ENCODE measurements at places on chromosomes 16 and 17.

DNA sequence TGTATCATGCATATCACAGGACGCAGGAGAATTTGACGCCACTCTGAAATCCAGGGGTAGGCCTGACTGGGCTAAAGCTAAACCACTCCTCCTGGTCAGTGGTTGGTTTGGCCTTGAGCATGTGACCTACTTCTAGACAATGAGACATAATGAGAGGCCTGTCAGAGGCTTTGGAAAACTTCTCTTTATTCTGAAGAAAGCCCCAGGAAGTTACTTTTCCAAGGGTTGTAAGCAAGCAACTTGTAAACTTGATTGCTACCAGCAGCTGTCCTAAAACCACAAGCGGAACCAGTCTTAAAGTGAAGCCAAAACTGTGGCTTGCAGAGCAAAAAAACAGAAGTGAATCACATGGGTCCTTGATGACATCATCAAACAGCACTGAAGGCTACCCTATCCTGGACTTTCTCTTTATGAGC is 138.2 kb upstream of the COX10 start:
- no peak for DNase-seq

- no peak for DNase-seq
These were observed 29.8 kb upstream of the LCMT1 start for GRCh38 chr16:25081702-25082101.

GRCh38 chr16:58709333-58709732 is 24.8 kb upstream of the SLC38A7 start:
- no peak for DNase-seq

DNA sequence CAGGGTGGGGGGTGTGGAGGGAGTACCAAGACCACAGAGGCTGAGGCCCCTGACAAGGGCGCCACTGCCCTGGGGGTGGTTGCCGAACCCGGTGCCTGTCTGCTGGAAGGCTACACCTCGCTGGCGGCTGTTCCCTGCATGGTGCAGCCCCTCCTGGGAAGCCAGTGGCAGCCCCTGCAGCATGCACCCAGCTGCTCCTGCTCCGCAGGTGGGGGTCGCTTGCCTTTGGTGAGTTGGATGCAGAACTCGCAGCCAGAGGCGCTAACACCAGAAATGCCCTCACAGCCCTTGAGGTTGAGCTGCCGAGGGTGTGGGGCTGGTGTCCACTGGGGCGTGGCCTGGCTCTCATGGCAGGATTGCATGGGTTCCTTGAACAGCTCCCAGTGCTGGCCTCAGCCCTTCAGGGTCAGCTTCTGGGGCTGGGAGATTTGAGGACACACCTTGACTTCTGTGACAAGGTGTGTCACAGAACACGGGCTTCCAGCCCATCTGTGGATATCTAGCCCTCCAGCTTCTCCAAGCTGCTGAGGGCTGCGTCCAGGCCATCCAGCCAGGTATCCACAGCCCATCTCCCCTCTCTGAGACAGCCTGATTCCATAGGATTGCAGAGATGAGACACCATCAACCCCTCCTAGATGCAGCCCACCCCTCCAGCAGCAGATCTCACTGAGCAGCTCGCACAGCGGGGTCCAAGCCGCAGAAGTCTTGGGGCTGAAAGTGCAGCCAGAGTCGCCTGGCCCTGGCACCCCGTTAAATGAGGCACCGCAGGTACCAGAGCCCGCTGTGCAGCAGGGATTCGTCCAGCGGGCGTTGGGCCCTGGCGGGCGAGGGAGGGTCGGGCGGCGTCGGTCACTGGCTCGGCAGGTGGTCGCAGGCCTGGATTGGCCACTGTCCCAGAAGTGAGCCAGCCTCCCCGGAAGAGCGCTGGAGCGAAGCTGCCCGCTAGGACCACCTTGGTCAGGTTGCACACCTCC is 586.3 kb downstream of the KCNJ18 start:
- DNase-seq: no peak

GRCh38 chr17:54307351-54307750 is 484.6 kb downstream of the KIF2B start:
- DNase-seq: no peak

DNA sequence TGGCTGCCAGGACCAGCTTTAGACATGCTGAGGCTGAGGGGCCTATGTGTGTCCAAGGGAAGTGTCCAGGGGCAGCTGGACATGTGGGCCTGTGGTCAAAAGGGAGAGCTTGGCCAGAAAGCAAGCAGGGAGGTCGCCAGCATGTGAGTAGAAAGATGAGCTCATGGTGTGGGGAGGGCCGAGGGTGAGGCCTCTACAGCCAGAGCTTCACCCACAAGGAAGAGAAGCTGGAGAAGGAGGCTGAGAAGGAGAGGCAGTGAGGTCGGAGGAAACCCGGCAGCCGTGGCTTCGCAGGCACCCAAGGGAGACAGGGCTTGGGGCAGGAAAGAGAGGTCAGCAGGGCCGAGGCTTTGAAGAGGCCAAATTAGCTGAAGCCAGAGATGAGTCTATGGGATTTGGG is 4.0 kb upstream of the HSD11B2 start:
- DNase-seq: no peak

GRCh38 chr17:59503500-59503899 is 61.9 kb upstream of the DHX40 start:
- DNase-seq: no peak

DNA sequence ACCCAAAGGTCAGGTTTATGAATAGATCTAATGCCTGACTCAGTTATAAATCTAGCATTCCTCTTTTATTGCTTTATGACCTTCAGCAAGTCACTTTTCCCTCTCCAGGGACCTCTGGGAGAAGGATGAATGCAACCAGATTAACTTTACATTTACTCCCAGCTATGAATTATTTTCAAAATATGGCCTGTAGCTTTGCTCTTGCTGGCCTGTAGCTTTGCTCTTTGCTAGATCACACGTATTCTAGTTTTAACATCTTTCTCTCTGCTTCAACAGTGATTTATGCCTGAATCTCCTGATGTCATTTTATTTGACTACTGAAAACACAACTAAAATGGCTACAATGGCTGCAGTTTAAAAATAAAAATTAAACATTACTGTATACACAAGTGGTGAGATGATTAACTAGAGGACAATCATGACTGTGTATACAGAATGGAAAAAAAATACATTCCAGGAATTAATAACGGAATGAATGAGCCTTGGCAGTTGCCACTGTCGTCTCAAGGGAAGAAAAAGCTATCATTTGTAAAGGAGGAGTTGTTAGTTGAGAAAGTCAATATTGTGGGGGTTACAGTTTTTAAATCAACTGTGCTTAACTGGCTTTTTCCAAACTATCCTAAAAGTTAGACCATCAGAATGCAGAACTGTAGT is 434.5 kb upstream of the GOT2 start:
- no peak for DNase-seq

DNA sequence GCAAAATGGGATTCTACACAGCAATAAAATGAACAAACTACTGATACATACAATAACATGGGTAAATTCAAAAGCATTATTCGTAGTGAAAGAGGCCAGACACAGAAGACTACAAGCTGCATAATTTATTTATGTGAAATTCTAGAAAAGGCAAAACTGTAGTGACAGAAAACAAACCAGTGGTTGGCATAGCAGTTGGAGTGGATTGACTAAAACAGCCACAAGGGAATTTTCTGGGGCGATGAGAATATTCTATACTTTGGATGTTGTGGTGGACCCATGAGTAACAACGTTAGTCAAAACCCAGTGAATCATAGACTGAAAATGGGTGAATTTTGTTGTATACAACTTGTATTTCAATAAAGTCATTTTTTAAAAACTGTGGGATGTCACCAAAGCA is 63.2 kb upstream of the RPL38 start:
- DNase-seq: no peak

DNA sequence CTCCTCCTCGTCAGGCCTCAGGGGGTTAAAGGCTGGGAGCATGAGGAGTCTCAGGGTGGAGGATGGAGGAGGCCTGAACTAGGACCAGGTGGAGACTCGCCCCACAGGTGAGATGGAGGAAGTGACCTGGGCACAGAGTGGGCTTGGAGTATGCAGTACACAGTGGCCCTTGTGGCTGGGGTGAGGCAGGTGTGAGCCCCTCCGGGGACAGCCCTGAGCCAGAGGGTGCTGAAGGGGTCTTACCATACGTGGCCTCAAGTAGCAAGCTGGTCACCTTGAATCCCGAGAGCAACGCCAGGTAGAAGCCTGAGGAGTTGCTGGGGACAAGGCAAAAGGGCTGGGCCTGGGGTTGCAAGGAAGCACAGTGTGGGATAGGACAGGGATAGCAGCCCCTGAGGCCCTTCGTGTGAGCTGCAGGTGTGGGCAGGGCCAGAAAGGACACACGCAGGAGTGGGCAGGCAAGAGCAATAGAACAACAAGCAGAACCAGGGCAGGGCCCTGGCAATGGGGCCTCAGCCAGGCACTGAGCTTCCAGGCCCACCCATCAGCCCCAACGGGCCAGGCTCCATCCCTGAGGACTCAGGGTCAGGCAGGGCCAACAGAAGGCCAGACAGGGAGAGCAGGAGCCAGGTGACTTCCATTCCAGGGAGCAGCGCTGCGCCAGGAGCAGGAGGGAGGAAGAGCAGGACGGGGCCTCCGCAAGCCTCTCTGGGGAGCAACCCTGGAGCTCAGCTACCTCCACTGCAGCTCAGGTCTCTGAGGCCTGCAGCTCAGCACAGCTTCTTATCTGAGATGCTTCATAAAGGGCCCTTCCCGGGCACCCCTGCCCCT is 64.2 kb upstream of the TNRC6C start:
- DNase-seq: no peak

DNA sequence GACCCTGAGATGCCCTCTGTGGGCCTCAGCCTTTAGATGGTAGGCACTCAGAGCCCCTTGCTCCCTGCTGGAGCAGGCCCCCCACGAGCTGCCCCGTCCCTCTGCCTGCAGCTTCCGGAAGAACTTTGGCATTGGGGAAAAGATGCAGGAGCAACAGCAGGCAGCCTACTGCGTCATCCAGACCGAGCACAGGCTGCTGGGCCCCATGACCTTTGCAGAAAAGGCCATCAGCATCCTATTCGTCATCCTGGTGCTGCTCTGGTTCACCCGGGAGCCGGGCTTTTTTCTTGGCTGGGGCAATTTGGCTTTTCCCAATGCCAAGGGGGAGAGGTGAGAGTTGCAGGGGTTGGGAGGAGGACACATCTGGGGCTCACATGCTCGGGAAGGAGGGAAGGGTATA is 12.7 kb upstream of the FOXN1 start:
- no peak for DNase-seq

- DNase-seq: no peak
These were observed 2.8 kb upstream of the NHERF1 start for GRCh38 chr17:74745548-74746177.

- no peak for DNase-seq
These were observed 268.1 kb downstream of the SOX9 start for GRCh38 chr17:72388765-72389473.

GRCh38 chr17:78039581-78039980 is 81.1 kb downstream of the TNRC6C start:
- DNase-seq: no peak

DNA sequence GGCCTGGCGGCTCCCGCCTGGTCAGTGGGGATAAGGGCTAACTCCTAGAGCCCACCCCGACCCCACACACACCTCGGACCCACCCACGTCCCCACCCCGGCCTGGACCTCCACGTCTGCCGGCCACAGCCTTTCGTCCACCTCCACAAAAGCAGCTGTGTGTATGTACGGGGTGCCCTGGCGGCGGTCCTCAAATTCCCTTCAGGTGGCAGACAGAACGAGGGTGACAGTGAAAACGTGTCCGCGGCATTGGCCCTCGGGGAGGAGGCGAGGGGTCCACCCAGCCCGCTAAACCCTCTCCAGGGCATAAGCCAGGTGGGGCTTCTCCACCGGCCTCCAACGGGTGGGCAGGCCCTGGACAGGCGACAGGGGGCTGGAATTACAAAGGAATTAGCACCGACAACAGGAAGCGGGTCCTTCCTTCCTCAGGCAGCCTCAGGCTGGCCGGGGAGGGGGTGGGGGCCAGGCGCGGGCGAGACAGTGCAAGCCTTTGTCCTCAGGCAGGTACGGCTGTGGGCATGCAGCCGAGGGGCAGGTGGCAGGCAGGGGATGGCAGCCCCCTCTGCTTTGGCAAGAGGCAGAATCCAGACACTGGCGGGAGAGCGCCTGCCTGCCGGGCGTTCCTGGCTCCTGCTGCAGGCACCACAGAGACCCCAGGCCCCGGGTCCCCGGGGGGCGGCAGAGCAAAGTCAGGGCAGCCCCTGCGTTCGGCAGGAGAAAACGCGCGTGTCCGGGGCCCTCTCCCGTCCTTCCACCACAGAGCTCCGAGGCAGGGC is 12.3 kb upstream of the PITPNA start:
- no peak for DNase-seq

GRCh38 chr16:57893559-57894389 is 77.2 kb downstream of the CNGB1 start:
- no peak for DNase-seq

Data from activated naive CD4-positive, alpha-beta T cell treated with Interleukin-2 at 50 U/mL for 16 hours (primary cell).